Breast epithelium (tissue), 4 donors: ENCODE measurements at places on chromosomes 5 and 9. TPM values are rescaled to one million over a fixed set of nuclear protein-coding genes. Genes with fewer than 3 reads are reported as not detected.

The PCDHB13 gene
- total RNA-seq, result 3.7 TPM

DNA sequence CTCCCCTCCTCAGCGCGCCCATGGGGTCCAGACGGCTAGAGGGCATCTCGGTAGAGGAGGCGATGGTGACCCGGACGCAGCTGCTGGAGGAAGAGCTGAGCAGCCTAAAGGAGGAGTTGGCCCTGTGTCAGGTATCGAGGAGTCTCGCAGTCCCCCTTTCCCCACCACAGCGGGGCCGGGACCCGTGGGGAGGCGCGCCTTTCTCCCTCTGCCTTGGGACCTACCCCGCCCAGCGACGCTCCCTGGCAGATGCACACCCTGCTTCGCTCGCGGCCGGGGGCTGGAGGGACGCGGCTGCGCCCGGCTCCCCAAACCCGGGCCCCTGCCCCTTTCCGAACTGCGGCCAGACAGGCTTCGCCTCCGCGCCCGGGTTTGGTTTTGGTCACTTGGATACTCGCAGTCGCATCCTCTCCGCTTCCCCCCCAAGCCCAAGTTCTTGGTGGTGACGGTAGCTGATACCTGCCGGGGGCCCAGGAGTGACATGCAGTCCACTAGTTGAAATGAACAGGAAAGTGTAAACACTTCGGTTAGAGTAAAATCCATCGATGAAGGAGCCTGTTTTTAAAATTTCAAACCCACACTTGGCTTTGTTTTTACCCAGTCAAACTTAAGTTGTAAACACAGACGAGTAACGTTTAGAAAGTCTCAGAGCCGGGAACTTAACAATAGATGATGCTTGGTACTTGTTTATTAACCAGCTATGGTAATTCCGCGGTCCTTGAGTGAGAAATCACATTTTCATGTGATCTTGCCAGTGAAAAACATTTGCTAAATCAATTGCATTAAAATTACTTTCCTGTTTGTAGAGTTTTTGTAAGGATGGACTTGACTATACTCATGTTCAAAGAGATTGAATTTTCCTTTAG is 688 bp downstream of the CNTLN start:
- DNase-seq, result peak; percentile 20

The FUT7 gene
- total RNA-seq, result not detected

The ENTPD8 gene
- total RNA-seq, result 2.0 TPM

The PPIC gene
- 18.7 TPM for total RNA-seq

GRCh38 chr5:115304496-115304895 is 8.0 kb upstream of the CCDC112 start:
- no peak for DNase-seq

The INSL6 gene
- not detected for total RNA-seq

The CCL27 gene
- not detected for total RNA-seq

The GZMA gene
- 1.6 TPM for total RNA-seq

DNA sequence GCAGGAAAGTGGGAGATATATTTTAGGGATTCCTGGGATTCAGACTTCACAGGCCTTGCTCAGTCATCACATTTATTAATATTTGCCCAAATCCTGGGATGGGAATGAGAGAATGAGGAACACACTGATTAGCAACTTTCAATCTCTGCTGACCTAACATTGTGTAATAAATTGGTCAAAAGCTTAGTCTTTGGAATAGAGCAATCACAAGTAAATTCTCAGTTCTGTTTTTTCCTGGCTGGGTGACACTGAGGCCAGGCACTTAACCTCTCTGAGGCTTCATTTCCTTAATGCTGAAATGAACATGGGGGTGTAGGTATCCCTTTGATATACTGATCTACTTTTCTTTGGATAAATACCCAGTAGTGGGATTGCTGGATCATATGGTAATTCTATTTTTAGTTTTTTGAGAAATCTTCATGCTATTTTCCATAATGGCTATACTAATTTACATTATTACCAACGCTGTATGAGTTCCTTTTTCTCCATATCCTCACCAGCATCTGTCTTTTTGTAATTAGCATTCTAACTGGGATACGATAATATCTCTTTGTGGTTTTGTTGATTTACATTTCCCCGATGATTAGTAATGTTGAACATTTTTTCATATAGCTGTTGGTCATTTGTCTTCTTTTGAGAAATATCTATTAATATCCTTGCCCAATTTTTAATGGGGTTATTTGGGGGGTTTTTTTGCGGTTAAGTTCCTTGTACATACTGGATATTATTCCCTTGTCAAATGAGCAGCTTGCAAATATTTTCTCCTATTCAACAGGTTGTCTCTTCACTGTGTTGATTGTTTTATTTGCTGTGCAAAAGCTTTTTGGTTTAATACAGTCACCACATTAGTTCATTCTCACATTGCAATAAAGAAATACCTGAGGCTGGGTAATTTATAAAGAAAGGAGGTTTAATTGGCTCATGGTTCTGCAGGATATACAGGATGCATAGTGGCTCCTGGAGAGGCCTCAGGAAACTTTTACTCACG is 36.8 kb upstream of the NIPBL start:
- DNase-seq, result no peak
